ENCODE measurements at places on chromosomes 5 and 9. TPM values are rescaled to one million over a fixed set of nuclear protein-coding genes. Genes with fewer than 3 reads are reported as not detected.

LRRC14B gene
- not detected for total RNA-seq

C6 gene
- total RNA-seq: 1.1 TPM

LHX3 gene
- total RNA-seq: not detected

ZNF454 gene
- total RNA-seq: 1.4 TPM

ELOVL7 gene
- total RNA-seq: 31.5 TPM

ZNF366 gene
- 0.47 TPM for total RNA-seq

COX7C gene
- 954 TPM for total RNA-seq

GAPT gene
- total RNA-seq: 1.3 TPM

SARDH gene
- total RNA-seq: 0.66 TPM

CCNJL gene
- 14.6 TPM for total RNA-seq

PTGS1 gene
- 6.2 TPM for total RNA-seq

IFNA13 gene
- total RNA-seq: not detected

DMRT3 gene
- not detected for total RNA-seq

NR6A1 gene
- total RNA-seq: 4.9 TPM

TNPO1 gene
- 89.9 TPM for total RNA-seq

UNC5A gene
- not detected for total RNA-seq

WWC1 gene
- total RNA-seq: 15.3 TPM
